ENCODE measurements at places on chromosomes 6 and 20.
A peak's percentile ranks its signal among the peaks of the same experiment; 100 is the strongest.

GRCh38 chr6:20024316-20024673 is 187.1 kb downstream of the ID4 start:
- no peak for DNase-seq

DNA sequence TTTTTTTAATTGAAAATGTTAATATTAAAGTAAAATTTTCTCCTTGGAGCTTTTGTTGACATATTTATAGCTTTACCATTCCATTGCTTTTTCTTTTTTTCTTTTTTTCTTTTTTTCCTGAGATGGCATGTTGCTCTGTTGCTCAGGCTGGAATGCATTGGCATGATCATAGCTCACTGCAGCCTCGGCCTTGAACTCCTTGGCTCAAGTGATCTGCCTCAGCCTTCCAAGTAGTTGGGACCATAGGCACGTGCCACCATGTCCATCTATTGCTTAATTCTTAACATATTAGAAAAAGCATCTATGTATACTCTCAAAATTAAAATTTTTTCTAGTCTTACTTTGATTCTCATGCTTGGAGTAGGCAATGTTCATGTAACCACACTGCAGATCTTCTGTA is 43.0 kb downstream of the RALGAPB start:
- no peak for DNase-seq

GRCh38 chr6:44012078-44012493 is 115.2 kb downstream of the MRPL14 start:
- peak; percentile 27 for DNase-seq

GRCh38 chr6:89818977-89819335 is 638 bp downstream of the MDN1 start:
- peak; percentile 22 for DNase-seq

DNA sequence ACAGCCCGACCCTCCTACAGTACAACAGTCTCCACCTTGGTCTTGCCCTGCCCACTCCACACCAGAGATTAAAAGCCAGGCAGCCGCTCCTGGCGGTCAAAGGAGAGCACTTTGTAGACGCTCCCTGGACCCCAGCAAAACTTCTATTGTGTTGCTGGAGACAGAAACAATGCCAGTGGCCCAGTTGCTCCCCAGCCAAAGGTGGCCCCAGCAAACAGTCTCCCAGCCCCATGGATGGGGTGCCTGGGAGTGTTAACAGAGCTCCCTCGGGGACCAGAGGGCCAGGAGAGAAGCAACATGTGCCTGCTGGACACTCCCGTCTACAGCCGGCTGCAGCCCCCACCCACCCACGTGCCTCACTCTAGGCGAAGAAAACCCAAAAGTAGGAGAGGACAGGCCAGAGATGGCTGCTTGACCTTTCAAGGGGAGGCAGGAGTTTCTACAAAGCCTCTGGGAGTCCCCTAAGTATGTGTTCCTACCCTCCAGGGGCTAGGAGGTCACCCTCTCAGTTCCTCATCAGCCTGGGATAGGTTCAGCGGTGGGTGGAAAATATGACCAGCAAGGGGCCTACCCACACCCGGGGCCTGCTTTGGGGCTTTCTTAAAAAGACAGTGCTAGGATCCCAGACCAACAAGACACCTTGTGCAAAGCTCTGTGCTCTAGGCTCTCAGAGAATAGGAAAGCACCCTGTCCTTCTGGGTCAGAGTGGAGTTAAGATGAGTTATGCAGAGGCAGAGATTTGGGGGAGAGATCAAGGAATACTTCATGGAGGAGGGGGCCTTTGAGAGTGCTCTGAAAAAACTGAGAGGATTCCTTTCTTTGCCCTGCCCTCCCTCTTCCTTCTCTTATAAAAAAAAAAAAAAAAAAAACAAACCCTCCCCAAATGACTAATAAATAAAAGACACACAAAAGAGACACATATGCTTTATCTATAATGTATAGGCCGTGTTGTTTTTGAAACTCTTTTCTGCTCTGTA is 19.0 kb upstream of the PREX1 start:
- no peak for DNase-seq

GRCh38 chr6:133891149-133891926 is 2.4 kb downstream of the TCF21 start:
- peak; percentile 29 for DNase-seq

- DNase-seq, result no peak
Measured at GRCh38 chr6:114364301-114364700, 21.5 kb upstream of the HS3ST5 start.

DNA sequence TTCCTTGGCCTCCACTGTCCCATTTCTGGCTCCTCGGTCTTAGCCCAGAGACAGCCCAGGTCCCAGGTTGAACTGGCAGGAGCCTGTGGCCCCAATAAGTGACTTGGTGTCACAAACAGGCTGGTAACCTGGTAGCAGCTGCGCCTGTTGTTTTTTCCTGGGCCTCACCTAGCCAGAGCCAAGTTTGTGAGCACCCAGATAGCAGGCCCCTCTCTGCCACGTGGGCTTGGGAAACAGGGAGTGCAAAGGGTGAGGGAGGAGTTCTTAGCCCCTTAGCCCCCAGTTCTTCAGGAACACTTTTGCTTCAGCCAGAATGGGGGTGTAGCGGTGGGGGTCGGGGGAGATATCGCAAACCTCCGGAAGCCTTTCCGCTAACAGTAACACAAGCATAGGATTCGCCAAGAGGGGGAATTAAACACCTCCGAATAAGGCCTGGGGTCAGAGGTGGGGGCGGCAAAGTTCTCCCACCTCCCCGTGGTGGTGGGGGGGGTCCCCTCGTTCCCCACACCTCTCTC is 760 bp downstream of the C6orf132 start:
- DNase-seq, result peak; percentile 53

DNA sequence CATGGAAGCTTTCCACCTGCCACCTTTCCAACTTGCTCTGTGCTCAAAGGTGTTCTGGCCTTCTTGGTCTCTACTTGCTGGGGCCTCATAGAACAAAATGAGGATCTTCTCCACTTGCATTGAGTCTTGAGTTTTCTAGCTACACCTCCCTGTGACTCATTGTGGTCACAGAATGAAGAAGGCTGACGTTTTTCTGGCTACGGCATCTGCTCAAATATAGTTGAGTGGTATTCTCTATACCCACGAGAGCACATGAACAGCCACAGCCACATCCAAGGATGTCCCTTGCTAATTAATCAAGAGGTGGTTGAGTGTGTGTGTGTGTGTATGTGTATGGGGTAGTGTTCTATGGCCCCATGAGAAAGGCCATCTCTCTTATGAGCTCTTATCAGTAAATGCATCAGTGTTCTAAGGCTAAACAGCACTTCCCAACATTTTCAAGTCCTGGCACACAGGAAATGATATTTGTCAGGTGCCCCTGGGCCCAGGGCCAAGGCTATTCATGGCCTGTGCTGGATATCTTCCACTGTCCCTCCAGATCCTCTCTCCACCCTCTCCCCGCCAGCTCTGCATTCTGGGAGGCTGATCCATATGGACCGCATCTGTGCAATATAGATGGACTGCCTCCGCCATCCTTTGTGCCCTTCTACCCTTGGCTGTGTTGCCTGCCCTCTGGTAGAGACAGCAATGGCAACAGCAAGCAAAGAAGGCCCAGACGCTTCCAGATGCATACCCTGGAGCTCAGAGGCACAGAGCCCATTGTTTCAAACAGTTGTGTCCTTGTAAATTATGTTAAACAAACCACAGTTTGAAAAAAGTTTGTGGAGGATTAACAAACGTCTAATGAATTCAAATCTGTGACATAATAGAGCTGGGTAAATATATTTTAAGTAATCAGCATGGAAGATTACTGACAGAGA is 150.2 kb downstream of the LRFN2 start:
- DNase-seq, result no peak

- no peak for DNase-seq
Measured at GRCh38 chr6:44735630-44735963, 348.1 kb downstream of the CDC5L start.

GRCh38 chr20:14902432-14903089 is 565.1 kb upstream of the FLRT3 start:
- DNase-seq, result no peak

GRCh38 chr6:166942393-166943168 is 13.8 kb downstream of the RNASET2 start:
- no peak for DNase-seq

- no peak for DNase-seq
Measured at GRCh38 chr6:129134535-129134934, 251.6 kb downstream of the LAMA2 start.

DNA sequence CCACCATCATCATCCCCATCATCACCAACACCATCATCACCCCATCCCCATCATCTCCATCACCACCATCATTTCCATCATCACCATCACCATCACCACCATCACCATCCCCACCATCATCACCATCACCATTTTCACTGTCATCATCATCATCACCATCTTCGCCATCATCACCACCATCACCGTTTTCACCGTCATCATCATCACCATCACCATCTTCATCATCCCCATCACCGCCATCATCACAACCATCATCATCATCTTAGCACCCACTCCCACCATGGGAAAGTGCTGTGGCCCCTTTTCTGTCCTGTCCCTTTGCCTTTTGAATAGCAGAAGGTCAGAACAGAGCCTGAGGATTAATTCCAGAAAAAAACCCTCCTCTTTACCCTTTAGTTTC is 28.5 kb upstream of the GATA5 start:
- no peak for DNase-seq

DNA sequence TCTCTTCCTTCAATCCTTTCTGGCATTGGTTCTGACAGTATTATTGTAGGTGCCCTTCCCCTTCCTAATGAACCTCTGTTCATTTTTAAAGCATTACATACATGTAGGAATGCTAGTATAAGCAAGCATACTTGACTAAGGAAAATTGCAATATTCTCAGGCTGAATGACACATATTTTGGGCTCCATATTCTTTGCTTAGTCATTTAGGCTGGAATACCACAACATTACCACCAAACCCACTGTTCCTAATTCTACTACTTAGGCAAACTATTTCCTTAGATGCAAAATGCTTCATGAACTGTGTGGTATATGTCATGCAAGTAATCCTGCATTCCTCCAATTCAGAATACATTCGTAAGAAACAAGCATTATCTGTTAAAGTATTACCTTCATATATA is 113.9 kb downstream of the PRDM1 start:
- no peak for DNase-seq

GRCh38 chr6:81929828-81930227 is 177.3 kb upstream of the TENT5A start:
- no peak for DNase-seq

DNA sequence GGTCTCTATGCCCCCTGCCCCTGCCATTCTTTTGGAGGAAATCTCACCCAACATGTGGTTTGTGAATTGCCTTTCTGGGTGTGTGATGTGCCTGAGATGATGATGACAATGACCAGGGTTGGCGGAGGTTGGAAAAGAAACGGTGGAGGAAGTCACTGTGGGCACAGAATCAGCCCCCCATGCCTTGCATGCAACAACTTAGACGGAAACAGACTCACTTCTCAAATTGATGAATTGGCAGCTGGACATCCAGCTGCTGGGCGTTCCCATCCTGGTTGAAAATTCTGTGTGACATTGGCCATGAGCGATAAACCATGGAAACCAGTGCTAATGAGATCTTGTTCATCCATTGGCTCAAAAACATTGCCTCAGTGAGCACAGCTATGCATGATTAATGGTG is 95.8 kb upstream of the LY86 start:
- DNase-seq, result no peak

DNA sequence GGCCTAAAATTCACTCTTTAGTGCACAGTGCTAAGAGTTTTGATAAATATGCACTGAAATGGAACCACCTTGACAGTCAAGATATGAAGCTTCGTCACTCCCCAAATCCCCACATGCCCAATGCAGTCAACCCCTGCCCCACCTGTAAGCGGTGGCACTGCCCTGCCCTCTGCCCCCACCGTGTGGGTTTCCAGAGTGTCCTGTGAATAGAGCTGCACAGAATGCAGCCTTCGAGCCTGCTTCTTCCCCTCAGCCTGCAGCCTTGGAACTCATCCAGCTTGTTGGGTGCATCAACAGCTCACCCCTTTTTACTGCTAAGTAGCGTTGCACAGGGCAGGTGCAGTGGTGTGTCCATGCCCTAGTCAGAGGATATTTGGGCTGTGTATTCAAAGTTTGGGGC is 216.3 kb downstream of the SYNDIG1 start:
- DNase-seq, result peak; percentile 8

GRCh38 chr6:149751239-149751638 is 1.7 kb downstream of the PCMT1 start:
- DNase-seq, result no peak

- DNase-seq, result no peak
Measured at GRCh38 chr6:46254946-46255345, 84.2 kb upstream of the ENPP5 start.

- no peak for DNase-seq
Measured at GRCh38 chr6:153644000-153644399, 395.0 kb upstream of the OPRM1 start.

GRCh38 chr6:76342611-76343160 is 270.2 kb upstream of the IMPG1 start:
- no peak for DNase-seq

DNA sequence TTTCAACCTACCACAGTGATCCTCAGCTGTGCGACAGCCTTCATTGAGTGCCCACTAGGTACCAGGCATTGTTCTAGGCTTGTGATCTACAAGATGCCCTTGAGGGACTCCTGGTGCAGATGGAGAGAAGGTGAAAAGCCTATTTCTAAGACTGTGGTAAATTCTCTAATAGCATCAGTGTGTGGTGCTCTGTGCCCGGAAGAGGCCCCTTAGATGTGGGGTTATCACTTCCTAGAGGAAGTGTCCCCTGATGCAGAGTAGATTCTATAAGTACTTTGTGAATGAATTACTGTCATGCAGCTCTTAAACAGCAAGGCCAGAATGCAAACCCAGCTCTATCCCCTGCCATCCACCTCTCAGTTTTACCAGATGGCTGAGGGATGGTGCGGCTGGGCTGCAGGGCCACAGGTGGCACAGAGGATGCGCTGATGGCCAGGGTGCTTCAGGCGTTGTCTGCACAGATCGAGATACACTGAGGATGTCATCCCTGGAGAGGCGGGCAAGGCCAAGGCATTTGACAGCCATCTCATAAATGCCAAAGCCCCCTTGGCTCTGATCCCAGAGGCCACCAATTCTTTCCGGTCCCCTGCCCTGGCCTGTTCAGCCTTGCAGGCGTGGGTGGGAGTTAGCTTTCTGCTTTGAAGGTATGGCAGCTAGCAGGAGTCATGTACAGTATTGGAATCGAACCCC is 96.7 kb downstream of the TOX2 start:
- no peak for DNase-seq

DNA sequence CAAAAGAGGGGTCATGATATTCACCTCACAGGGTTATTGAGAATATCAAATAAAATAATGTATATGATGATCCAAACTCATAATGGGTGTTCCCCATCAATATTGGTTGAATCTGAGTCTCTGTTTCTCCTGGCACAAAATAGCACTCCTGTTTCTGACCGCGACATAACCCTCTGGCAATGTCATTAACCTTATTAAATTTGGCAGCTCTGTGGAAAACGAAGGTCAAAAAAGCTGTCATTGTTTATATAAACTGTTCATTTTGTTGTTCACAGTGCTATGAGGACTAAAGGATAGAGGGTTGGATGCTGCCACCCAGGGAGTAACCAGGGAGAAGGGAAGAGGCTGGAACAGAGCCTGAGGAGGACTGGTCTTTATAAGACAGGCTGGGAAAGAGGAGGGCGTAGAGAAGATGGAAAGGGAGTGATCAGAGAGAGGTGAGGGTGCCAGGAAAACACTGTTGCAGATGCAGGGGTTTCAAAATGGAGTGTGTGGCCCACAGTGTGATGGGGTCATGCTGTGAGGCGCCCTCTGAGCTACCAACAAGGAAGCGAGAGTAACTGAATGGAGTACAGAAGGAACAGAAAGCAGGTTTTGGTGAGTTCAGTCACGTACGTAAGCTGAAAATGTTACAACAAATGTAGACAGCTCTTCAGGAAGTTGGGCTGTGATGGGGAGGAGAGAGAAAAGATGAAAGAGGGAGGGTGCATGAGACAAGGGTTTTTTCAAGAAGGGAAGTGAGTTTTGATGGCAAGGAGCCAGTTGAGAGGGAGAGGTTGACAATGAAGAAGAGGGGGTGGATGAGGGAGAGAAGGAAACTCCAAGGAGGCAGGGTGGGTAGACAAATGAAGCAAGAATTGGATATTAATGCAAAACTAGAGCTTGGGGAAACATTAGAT is 251.6 kb upstream of the TAB2 start:
- no peak for DNase-seq
